ENCODE measurements at places on chromosomes 16 and 17. TPM values are rescaled to one million over a fixed set of nuclear protein-coding genes. Genes with fewer than 3 reads are reported as not detected.

GRCh38 chr17:28975646-28976045 lies 24.3 kb upstream of the PHF12 start:
- no peaks in the 10 kb centered on the region for H3K36me3 ChIP-seq
- no peaks in the 10 kb centered on the region for H3K4me1 ChIP-seq
- DNase-seq = no peak
- no peak overlapping the region for H3K27ac ChIP-seq

- H3K4me1 ChIP-seq = no peaks in the 10 kb centered on the region
- no peak overlapping the region for H3K27ac ChIP-seq
- H3K27me3 ChIP-seq = no peaks in the 10 kb centered on the region
- no peak overlapping the region for H3K4me3 ChIP-seq
These were observed 123.2 kb downstream of the CPPED1 start for GRCh38 chr16:12680531-12680930.

- H3K36me3 ChIP-seq = no peaks in the 10 kb centered on the region
- DNase-seq = no peak
- no peaks in the 10 kb centered on the region for H3K4me1 ChIP-seq
- no peak overlapping the region for H3K27ac ChIP-seq
- no peak overlapping the region for H3K4me3 ChIP-seq
- H3K27me3 ChIP-seq = no peaks in the 10 kb centered on the region
These were observed 42.8 kb downstream of the NOG start for GRCh38 chr17:56636265-56636664.

GRCh38 chr17:49834118-49834743 lies 13.6 kb downstream of the TAC4 start:
- peaks cover 43% of the 10 kb centered on the region for H3K36me3 ChIP-seq
- H3K27ac ChIP-seq = no peak overlapping the region
- H3K4me3 ChIP-seq = no peak overlapping the region
- no peaks in the 10 kb centered on the region for H3K27me3 ChIP-seq
- no peak for DNase-seq

GRCh38 chr17:2068031-2068518 lies 13.2 kb downstream of the HIC1 start:
- H3K4me1 ChIP-seq = peaks cover 15% of the 10 kb centered on the region
- H3K4me3 ChIP-seq = no peak overlapping the region
- H3K27ac ChIP-seq = no peak overlapping the region
- H3K36me3 ChIP-seq = peaks cover 67% of the 10 kb centered on the region
- no peaks in the 10 kb centered on the region for H3K27me3 ChIP-seq
- DNase-seq = no peak

DNA sequence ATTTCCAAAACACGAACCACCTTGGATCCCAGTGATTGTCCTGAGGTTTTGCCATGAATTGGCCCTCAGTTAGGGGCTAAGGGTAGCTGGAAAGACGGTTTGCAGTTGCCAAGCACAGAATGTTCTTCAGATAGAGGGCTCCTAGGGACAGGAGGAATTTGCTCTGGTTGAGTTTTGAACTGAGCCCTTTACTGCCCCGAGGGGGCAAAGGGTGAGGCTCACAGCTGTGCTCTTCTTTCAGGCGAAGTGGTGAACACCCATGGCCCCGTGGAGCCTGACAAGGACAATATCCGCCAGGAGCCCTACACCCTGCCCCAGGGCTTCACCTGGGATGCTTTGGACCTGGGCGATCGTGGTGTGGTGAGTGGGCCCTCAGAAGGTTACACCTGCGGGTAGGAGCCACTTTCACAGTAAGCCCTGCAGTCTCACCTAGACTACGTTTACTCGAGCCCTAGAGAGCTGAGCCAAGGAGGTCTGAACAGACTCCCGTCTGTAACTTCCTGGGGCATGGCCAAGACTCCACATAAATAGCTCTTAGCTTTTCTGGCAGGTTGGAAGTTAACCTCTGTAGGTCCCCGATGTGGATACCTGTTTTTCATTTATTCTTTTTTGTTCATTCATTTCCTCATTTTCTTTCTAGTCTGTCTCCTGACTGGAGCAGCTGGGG lies 32.5 kb downstream of the NMT1 start:
- H3K27ac ChIP-seq = no peak overlapping the region
- H3K36me3 ChIP-seq = peaks cover 82% of the 10 kb centered on the region
- H3K27me3 ChIP-seq = no peaks in the 10 kb centered on the region
- no peak overlapping the region for H3K4me3 ChIP-seq

DNA sequence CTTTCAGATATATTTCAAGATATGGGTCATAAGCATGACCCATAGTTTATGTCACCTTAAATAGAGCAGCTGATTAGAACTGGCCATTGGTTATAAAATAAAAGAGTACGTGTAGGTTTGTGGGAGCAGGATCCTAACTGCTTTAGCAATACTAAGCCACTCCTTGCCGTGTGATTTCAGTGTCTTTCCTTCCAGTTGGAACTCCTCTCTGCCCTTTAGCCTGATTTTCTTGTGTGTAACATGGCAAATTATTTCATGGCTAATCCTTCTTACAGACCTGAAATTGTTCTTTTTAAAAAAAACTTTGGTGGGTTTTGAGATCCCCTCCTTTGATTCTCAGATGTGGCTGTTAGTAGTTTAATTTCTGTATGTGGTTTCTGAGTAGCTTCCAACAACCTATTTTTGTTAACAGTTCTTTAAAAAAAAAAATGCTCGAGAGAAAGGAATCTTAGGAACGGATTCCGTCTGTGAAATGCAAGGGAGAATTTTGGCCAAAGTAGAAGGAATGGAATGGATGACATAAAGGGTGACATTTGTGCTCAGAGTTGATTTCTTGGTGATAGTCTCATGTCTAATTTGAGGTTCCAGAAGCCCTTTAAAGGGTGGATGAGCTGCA lies 39.9 kb downstream of the DHRS7B start:
- H3K27me3 ChIP-seq = no peaks in the 10 kb centered on the region
- H3K36me3 ChIP-seq = no peaks in the 10 kb centered on the region
- no peak overlapping the region for H3K4me3 ChIP-seq
- no peak overlapping the region for H3K27ac ChIP-seq
- H3K4me1 ChIP-seq = no peaks in the 10 kb centered on the region

DNA sequence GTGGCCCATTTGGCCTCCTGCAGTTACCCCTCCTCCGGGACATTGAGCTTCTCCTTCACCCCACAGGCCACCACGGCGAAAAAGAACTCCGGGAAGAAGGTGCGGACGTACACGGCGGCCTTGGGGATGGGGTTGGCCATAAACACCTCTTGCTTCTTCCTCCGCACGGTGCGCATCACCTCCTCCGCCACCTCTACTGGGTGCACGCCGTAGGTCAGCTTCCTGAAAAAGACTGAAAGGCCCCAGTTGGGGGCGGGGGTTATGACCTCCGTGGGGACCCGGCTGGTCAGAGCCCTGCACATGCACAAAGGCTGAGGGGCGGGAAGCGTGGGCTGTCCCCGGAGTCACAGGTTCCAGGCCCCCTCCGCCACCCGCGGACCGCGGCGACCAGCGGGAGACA lies 19.9 kb downstream of the DHRS7C start:
- no peak overlapping the region for H3K4me3 ChIP-seq
- no peaks in the 10 kb centered on the region for H3K36me3 ChIP-seq
- no peak overlapping the region for H3K27ac ChIP-seq
- no peak for DNase-seq

DNA sequence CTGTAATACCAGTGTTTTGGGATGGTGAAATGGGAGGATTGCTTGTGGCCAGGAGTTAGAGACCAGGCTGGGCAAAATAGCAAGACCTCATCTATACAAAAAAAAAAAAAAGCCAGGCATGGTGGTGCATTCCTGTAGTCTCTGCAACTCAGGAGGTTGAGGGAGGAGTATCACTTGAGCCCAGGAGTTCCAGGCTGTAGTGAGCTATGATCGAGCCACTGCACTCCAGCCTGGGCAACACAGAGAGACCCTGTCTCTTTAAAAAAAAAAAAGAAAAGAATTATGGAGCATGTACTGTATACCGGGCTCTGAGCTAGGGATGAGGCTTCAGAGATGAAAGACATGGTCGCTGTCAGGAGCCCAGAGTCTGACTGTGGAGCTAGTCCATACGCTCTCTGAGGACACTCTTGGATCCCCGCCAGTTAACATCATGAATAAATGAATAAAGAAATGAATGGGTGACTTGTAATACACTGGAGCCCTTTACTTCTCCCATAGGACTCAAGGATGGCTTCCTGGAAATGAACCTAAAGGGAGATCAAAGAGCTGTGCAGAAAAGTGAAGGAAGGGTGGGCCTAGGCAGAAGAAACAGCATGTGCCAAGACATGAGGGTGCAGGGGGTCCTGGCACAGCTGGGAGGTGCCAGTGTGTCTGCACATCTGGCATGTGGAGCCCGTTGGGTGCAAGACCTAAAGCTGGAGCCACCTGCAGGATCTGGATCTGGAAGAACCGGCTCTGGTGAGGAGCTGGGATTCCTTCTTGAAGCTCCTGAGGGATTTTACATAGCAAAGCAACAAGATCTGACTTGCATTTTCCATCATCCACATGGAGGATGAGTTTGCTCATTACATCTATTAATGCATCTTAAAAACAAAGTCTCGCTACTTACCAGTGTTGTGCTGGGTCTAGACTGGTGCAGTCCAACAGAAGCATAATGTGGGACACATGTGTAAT lies 120.4 kb downstream of the IRX3 start:
- H3K4me1 ChIP-seq = no peaks in the 10 kb centered on the region
- no peaks in the 10 kb centered on the region for H3K36me3 ChIP-seq
- no peak overlapping the region for H3K4me3 ChIP-seq
- no peak overlapping the region for H3K27ac ChIP-seq

DNA sequence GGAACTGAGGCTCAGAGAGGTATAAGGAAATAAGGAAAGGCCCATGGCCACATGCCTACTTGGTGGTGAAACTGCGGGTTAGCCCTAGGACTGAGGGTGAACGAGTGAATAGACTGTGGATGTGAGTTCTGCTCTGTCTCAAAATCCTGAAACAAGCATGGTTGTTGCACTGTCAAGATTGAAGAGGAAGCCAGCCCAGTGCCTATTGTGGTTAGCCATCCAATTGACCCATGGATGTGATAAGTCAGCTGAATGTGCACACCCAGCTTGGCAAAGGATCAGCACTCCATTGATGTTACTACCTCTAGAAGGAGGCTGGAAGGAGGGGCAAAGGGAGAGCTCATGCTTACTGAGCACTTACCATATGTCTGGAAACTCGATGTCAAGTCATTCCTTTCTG lies 4.5 kb downstream of the TMEM114 start:
- no peak for DNase-seq
- H3K4me3 ChIP-seq = no peak overlapping the region
- H3K36me3 ChIP-seq = no peaks in the 10 kb centered on the region
- peaks cover 8% of the 10 kb centered on the region for H3K27me3 ChIP-seq
- H3K27ac ChIP-seq = no peak overlapping the region

BOLA2 gene
- polyA plus RNA-seq = 20.5 TPM

WDR90 gene
- polyA plus RNA-seq = 2.5 TPM

Measured in CD4-positive, CD25-positive, alpha-beta regulatory T cell (primary cell).